ENCODE measurements at places on chromosomes 13 and 19.
A peak's percentile ranks its signal among the peaks of the same experiment; 100 is the strongest.

DNA sequence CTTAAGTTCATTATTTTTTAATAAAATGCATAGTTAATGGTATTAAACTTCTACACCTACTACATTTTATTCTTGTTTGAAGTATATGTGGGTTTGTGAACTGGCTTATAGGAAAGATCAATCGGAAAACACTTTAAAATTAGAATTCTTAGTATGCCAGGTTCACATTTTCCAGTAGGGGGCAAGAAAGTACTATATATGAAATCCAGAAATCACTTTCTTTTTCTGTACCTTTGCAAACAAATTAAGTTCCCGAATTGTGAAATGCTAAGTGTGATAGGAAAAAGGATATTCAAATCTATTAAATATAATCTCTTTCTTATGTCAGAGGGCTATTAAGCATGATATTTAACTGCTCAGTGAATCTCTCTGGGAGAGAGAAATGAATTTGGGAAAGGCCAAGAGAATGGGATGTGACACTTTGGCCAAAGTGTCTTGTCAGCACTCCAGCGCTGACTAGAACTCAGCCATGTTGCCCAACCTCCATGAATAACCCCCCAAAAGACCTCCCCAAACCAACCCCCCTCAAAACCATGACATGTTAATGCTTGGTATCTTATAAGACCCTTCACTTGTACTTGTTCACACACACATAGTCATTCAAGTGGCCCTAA, 122.6 kb upstream of the SLC10A2 start:
- DNase-seq: no peak
- no peaks in the 10 kb centered on the region for H3K36me3 ChIP-seq
- no peaks in the 10 kb centered on the region for H3K4me1 ChIP-seq
- no peaks in the 10 kb centered on the region for H3K27me3 ChIP-seq

- H3K4me1 ChIP-seq: no peaks in the 10 kb centered on the region
- no peak for DNase-seq
- H3K36me3 ChIP-seq: no peaks in the 10 kb centered on the region
- H3K27ac ChIP-seq: no peak overlapping the region
These were observed 250.9 kb downstream of the MAB21L1 start for GRCh38 chr13:35225582-35225981.

- H3K4me3 ChIP-seq: peak overlapping the region; percentile 43
- no peaks in the 10 kb centered on the region for H3K27me3 ChIP-seq
- H3K4me1 ChIP-seq: peaks cover 2% of the 10 kb centered on the region
- no peaks in the 10 kb centered on the region for H3K36me3 ChIP-seq
- DNase-seq: no peak
- peak overlapping the region; percentile 98 for H3K27ac ChIP-seq
These were observed 59.0 kb downstream of the SERP2 start for GRCh38 chr13:44432650-44433049.

DNA sequence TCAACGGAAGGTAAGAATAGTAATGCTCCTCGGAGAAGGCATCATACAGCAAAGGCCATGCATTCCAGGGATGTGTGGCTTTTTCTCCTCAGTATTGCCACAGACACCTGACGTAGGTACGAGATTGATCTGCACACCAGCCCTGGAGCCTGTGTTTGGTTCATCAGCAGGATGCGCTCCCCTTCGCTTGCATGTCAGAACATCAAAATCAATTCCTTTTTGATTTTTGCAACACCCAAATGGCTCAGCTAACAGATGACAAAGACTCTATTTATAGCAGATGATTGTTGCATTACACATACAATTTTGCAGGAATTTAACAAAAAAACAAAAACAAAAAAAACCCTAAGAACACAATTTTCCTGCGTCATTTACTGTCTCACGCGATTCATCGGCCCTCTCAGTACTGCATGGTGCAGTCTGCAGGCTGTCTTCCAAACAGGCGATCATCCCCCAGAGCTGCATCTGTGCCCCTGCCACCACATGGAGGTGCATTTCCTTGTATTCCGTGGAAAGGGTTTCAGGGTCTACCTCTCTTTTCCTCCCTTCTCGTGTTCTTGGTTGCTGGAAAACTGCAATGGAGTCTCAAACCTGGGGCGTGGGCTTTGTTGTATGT, 207.3 kb downstream of the TEX29 start:
- H3K4me3 ChIP-seq: no peak overlapping the region
- H3K36me3 ChIP-seq: no peaks in the 10 kb centered on the region
- H3K4me1 ChIP-seq: no peaks in the 10 kb centered on the region
- no peak overlapping the region for H3K27ac ChIP-seq
- H3K27me3 ChIP-seq: no peaks in the 10 kb centered on the region
- DNase-seq: no peak

DNA sequence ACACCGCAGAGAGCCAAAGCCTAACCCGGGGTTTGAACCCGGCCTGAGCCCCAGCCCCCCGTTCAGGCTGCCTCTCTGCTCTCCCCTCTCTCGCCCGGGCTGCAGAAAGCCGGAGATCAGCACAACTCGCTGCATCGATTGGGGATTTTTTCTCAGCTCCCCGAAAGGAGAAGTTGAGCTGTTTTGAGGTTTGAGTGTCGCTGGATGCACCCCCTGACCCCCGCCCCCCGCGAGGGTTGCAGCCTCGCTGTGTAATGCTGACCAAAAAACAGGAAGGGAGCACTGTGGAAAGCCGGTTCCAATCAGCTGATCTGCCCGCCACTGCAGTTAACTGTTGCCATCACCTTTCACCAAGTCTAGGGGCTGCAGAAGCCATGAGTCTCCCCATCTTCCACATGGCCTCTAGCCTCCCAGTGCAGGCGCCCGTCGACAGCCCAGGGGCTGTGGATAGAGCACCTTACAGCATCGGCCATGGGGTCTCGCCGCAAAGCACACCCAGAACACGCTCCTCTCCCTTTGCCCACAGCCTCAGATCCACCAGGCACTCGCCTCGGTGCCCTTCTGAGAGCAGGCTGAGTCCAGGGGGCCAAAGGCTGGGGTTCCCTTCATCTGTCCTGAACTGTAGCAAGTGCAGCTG, 34.5 kb downstream of the MYO9B start:
- no peaks in the 10 kb centered on the region for H3K27me3 ChIP-seq
- peaks cover 13% of the 10 kb centered on the region for H3K4me1 ChIP-seq
- no peak overlapping the region for H3K4me3 ChIP-seq
- DNase-seq: no peak
- no peaks in the 10 kb centered on the region for H3K36me3 ChIP-seq

GRCh38 chr19:16599655-16600346, 27.6 kb upstream of the SLC35E1 start:
- no peak overlapping the region for H3K4me3 ChIP-seq
- H3K27me3 ChIP-seq: no peaks in the 10 kb centered on the region
- H3K36me3 ChIP-seq: no peaks in the 10 kb centered on the region
- no peak overlapping the region for H3K27ac ChIP-seq
- H3K4me1 ChIP-seq: no peaks in the 10 kb centered on the region

Measured in prostate gland (tissue), 2 donors.